GM23338 (cell line): ENCODE measurements at places on chromosomes 5 and 9. TPM values are rescaled to one million over a fixed set of nuclear protein-coding genes. Genes with fewer than 3 reads are reported as not detected.

Gene PCDHGA5
- 2.9 and 3.1 TPM in 2 replicates for total RNA-seq

Gene CXCL14
- not detected in 2 replicates for total RNA-seq

Gene CD14
- total RNA-seq, result not detected in 2 replicates

Gene RAPGEF6
- total RNA-seq, result 19.7 and 20.3 TPM in 2 replicates

Gene OR2V1
- not detected in 2 replicates for total RNA-seq

Gene TEK
- total RNA-seq, result 7.9 and 9.4 TPM in 2 replicates
